Stimulated activated CD4-positive, alpha-beta T cell treated with anti-CD3 and anti-CD28 coated beads, TNF-alpha, amount 100 ng/mL, for 24 hours (primary cell): ENCODE measurements at places on chromosomes 16 and 17.

DNA sequence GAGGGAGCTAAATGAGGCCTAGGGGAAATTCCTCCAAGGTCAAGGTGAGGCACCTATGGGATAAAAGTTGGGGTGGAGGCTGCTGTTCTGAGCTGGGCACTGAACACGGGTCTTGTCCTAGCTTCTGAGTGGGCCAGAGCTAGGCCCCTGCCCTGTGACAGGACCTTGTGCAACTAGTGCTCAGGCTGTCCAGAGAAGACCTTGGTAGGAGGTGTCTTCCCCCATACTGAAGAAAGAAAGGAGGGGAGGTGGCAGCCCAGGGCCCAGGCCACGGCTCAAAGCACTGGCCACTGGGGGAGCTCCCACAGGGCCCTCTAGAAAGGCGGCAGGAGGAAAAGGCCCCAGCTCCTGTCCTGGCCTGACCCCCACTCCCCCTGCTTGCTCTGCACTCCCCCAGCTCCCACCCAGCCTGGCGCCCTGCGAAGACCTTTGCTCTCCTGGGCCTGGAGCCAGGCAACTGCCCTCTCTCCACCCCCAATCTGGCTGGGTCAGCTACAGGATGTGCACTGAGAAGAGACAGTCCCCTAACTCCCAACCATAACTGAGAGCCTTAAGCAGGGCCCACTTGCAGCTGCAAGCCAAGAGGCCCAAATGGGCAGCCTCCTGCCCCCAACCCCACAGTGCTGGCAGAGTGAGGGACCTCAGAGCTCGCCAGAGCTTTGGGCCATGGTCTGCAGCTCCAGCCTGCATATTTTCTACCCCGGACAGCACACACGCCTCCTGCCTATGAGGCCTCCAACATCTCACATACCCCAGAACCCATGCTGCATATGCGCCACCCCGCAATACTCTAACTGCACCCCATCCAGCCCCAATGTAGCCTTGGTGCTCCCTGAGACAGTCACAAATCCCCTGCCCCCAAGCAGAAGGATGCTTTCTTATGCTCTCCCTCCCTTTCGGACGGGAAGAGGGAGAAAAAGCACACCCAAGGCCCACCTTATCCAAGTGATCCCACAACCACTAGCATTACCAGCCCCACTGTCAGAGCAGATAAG is 15.3 kb downstream of the HSD11B2 start:
- no peak for DNase-seq

DNA sequence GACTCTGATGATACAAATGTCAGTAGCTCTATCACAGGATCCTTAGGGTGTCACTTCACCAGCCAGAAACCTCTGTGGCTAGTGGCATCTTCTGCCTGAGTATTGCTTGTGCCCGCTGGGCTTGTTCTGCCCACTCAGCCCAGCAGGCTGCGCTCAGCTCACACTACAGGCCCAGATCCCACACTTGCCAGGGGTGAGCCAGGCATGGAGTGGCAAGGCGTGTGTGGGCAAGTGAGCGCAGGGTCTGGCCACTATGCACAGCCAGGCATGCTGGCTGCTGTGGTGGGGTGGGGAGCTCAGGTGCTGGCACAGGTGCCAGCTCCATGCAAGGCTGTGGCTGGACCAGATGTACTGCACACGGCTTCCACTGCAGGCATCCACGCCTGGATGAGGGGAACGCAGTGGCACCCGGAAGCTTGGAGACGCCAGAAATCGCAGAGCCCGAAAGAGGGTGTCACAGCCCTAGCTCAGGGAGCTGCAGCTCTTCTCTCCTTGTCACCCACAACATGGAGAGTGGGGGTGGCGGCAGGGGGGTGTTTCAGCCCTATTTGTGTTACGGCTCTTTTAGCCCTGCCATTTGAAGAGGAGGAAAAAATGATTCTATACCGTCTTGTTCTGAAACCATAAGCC is 10.2 kb downstream of the CFAP97D1 start:
- DNase-seq: no peak

DNA sequence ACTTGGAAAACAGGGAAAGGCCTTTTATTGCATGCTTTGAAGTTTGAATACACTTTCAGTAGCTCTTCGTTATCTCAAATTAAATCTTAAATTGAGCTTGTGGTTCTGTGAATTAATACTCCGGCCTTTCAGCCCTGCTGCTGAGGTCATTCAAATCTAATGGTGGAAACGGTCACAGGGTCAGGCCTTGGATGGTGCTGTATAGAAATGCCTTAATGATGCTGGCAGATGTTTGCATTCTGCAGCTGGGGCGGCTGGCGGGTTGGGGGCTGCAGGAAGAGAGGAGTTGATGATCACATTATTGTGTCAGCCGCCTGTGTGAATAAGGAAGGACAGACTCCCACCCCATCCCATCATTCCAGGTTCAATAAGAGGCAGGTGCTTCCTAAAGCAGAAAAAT is 723.6 kb downstream of the WWOX start:
- DNase-seq: no peak

GRCh38 chr16:20611975-20612481 is 35.9 kb upstream of the ACSM2B start:
- DNase-seq: no peak

DNA sequence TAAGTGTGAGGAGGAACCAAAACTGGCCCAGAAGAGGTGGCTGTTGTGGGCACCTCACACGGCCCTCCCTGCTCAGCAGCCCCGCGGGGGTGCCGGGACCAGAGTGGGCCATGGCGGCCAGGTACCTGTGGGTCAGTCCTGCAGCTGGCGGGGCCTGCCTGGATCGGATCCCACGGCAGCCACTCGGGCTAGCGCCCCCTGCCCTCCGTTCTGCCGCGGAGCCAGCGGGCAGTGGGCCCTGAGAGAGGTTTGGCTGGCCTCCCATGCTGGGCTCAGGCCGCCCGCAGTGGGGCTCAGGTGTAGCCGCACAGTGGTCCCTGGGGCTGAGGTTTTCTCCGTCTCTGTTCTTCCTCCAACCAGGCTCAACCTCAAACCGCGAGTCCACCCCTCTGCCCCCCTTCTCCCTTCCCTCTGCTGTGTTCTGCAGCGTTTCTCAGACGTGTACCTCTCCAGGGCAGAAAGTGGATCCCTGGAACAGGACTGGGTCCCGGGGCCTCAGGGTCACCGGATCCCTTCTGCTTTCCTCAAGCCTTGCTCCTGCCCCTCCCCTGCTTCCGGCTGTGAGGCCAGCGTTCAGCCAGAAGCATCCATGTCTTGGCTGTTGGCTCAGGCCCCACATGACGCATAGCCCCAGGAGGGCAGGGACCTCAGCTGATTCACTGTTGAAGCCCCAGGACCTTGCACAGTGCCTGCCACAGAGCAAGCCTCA is 28.6 kb upstream of the ITGA3 start:
- no peak for DNase-seq

GRCh38 chr16:78679546-78679945 is 580.1 kb downstream of the WWOX start:
- DNase-seq: no peak

GRCh38 chr17:82807562-82807961 is 32.3 kb downstream of the ZNF750 start:
- DNase-seq: no peak

DNA sequence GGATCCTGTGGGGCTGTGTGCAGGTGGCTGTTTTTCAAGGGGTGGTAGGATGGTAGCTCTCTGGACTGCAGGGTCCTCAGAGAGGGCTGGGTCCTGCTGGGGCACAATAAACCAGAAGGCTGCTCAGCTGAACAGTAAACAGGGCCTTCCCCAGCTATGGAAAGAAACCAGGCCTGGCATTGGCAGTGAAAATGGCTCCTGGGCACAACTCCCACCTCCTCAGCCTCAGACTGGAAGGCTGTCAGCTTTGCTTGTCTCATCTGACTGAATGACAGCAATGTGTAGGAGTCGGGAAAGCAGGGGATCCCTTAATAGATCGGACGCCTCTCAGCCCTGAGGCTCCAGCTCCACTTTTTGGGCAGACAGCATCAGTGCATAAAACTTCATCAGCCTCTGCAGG is 59.8 kb upstream of the NLRP1 start:
- DNase-seq: no peak

- DNase-seq: no peak
These were observed 401.6 kb upstream of the CDH11 start for GRCh38 chr16:65523283-65523944.

- DNase-seq: no peak
These were observed 3.6 kb upstream of the C16orf96 start for GRCh38 chr16:4552541-4552940.

DNA sequence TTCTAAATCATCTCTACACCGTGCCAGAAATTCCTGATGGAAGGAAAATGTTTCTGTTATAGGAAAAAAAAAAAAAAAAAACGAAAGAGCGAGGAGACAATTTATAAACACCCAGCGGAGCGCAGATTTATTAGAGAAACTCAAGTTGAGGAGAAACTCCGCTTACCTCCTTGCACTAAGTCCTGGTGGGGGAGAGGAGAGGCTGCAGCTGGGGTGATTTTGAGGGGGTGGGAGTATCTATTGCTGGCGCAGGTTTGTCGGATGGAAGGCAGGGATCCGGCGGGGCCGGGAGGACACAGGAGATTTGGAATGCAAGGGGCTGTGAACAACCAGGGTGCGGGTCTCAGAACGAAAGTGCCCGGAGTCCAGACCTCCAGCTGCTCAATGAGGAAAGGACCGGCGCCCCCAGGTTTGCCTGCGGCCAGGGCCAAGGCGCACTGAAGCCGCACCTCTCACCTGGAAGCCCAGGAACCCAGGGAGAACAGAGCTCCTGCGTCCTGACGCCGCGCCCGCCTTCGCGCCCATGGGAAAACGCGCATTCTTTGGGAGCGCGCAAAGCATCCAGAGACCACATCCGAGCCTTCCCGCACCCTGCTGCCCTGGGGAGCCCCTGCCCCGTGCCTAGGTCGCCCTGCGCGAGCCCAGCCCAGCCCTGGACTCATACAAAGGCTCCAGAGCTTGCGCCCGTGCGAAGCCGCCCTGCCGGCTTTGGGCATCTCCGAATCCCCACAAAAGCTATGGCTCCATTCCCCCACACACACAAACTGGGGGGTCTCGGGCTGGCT is 2.6 kb upstream of the HOXB8 start:
- DNase-seq: no peak

GRCh38 chr17:14303343-14304221 is 2.7 kb downstream of the HS3ST3B1 start:
- no peak for DNase-seq

GRCh38 chr17:20206068-20206467 is 196.9 kb downstream of the SPECC1 start:
- DNase-seq: no peak

DNA sequence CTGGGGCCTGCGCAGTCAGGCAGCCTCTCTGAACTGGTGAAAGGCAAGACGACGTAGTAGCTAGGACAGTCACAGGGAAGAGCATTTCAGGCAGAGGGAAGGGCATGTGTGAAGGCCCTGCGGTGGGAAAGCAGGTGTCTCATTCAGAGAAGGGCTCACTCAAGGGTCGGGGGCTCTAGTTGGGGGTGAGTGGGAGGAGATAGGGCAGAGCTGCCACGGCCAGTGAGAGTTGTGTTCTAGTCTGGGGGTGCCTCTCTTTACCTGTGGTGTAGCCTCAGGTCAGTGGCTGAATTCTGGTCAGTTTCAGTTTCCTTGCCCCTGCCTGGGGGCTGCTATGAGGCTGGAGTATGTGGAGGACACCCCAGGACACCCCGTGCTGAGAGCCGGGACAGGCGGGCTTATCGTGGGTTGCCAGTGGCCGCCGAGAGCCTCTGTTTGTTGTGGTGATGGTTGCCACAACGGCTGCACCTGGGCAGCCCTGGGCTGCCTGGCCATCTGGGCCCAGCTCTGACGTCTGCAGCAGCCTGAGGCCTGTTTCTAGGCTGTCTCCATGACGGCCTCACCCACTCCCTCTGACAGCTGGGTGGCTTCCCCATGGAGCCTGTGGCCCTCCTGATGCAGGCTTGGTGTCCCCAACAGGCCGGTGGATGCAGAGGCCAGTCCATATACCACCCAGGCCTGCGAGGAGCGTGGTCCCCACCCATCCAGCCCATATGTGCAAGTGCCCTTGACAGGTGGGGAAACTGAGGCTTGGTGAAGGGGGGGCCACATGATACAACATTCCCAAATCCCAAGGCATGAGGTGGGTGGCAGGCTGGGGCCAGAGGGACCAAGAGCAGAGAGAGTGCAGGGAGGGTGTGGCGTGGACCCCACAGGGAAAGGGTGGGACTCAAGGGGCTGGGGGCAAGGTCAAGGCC is 10.8 kb downstream of the MAP2K3 start:
- no peak for DNase-seq

DNA sequence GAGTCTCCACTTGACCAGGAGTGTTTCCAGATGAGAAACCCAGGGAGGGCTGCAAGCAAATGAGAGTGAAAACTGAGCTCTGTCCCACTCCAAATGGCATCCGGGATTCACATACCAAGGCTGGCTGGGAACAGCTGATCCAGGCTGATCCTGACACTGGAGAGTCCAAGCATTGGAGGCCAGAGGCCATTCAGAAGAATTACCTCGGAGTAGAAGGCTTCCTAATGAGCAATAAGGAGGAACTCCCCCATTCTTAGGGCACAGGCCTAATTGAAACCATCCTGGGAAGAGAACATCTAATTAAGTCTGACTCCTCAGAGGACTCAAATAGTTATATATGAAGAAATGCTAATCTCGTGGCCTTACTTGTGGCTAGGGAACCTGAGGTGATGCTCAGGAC is 142.8 kb downstream of the PRKCA start:
- DNase-seq: no peak

DNA sequence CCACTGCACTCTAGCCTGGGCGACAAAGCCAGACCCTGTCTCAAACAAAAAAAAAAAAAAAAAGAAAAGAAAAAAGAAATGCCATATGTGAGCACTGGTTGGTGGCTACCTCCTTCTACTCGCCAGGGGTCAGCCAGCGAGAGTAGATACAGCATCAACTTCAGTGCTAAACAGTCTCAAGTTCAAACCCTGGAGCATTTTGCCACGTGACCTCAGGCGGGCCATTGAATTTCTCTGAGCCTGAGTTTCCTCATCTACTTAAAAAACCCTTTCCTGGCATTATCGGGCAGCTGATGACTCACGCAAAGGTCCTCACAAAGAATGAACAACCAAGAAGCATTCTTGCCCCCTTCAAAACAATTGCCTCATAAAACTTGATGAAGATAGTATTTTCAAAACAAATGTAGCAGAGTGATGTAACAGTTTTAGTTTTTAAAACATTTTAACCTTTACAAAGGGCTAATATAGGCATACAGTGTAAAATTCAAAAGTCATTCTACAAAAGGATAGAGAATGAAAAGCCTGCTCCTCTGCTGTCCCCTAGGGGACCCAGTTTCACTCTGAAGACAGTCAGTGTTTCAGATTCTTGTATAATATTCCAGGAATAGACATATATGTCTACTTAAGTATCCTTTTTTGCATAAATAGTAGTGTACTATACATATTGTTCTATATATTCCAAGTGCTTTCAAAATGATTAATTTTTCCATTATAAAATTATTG is 28.4 kb downstream of the DNAH2 start:
- DNase-seq: no peak

DNA sequence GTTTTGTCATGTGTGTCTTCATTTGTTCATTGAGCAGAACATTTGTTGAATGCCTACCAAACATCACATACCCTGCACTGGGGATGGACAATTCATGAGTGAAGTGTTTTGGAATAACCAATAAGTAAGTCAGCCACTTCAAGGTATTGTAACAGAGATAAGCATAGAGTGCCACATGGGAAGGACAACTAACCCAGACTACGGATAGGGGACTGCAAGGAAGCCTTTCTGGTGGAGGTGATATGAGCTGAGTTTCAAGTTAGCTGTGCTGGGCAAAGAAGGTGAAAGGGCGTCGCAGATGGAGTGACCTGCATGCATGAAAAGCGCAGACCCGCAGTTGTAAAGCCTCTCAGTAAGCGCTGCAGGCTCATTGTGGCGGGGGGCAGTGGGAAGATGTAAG is 78.8 kb downstream of the TNRC6C start:
- no peak for DNase-seq
